ENCODE measurements at places on chromosomes 3 and 15. TPM values are rescaled to one million over a fixed set of nuclear protein-coding genes. Genes with fewer than 3 reads are reported as not detected.

The ERICH6 gene
- total RNA-seq = not detected

The ACOX2 gene
- total RNA-seq = 4.5 TPM

The SLC22A14 gene
- 0.13 TPM for total RNA-seq

The PLOD2 gene
- total RNA-seq = 431 TPM

The ZNF80 gene
- not detected for total RNA-seq

The CYP8B1 gene
- total RNA-seq = not detected

The C3orf33 gene
- total RNA-seq = 2.4 TPM

The UNC13C gene
- under 0.01 TPM for total RNA-seq

The SLC28A2 gene
- not detected for total RNA-seq

The FGD5 gene
- 107 TPM for total RNA-seq

The GADL1 gene
- total RNA-seq = 1.1 TPM

The C3orf62 gene
- total RNA-seq = 2.1 TPM

The THPO gene
- total RNA-seq = not detected

The REC114 gene
- total RNA-seq = not detected

The STRIT1 gene
- not detected for total RNA-seq

The PAK6 gene
- not detected for total RNA-seq

The XIRP1 gene
- total RNA-seq = not detected

The NPAP1 gene
- total RNA-seq = not detected

The TPRG1 gene
- total RNA-seq = 0.13 TPM

The CLDN18 gene
- not detected for total RNA-seq

The CRYBG3 gene
- 35.6 TPM for total RNA-seq

The MORC1 gene
- total RNA-seq = not detected

The MAP1A gene
- total RNA-seq = 2.3 TPM

The ATP2B2 gene
- not detected for total RNA-seq

The CD276 gene
- 60.9 TPM for total RNA-seq

The ROPN1B gene
- total RNA-seq = not detected

The ADAMTS17 gene
- 0.40 TPM for total RNA-seq

The SEMA3G gene
- 9.8 TPM for total RNA-seq

The CPA3 gene
- 16.1 TPM for total RNA-seq

The RASGRP1 gene
- 0.13 TPM for total RNA-seq
